ENCODE measurements at places on chromosomes 3 and 15. TPM values are rescaled to one million over a fixed set of nuclear protein-coding genes. Genes with fewer than 3 reads are reported as not detected.

FBN1 gene
- 0.33 TPM for total RNA-seq

DPPA2 gene
- not detected for total RNA-seq

ARNT2 gene
- not detected for total RNA-seq

ABTB1 gene
- total RNA-seq, result 98.8 TPM

EAF1 gene
- total RNA-seq, result 45.8 TPM

SLC35G2 gene
- 0.33 TPM for total RNA-seq

AQR gene
- 44.8 TPM for total RNA-seq

GALNT15 gene
- not detected for total RNA-seq

CLDN18 gene
- not detected for total RNA-seq

RHOV gene
- not detected for total RNA-seq

KLHL6 gene
- total RNA-seq, result 17.3 TPM

CACNA2D3 gene
- 0.49 TPM for total RNA-seq

C3orf62 gene
- total RNA-seq, result 12.7 TPM

FSD2 gene
- total RNA-seq, result not detected

CD200R1 gene
- 0.38 TPM for total RNA-seq

COL7A1 gene
- 0.54 TPM for total RNA-seq

STRA6 gene
- total RNA-seq, result not detected

FEZF2 gene
- total RNA-seq, result not detected

SLC28A2 gene
- total RNA-seq, result not detected

IL5RA gene
- total RNA-seq, result not detected

MYLK gene
- total RNA-seq, result 3.4 TPM

EPHB3 gene
- total RNA-seq, result not detected

LSMEM2 gene
- total RNA-seq, result not detected

CFAP91 gene
- 0.14 TPM for total RNA-seq

ROPN1 gene
- total RNA-seq, result not detected

SCAANT1 gene
- total RNA-seq, result not detected

SAMMSON gene
- not detected for total RNA-seq

NSUN3 gene
- total RNA-seq, result 32.4 TPM

PLSCR4 gene
- total RNA-seq, result 0.11 TPM

ASB14 gene
- total RNA-seq, result not detected

CCR4 gene
- total RNA-seq, result 0.52 TPM

RPUSD3 gene
- 30.9 TPM for total RNA-seq

FURIN gene
- total RNA-seq, result 172 TPM

ALDH1L1 gene
- total RNA-seq, result not detected

Data from natural killer cell (primary cell).